Regular cardiac myocyte (primary cell): ENCODE measurements at places on chromosomes 5 and 9. TPM values are rescaled to one million over a fixed set of nuclear protein-coding genes. Genes with fewer than 3 reads are reported as not detected.

The NRARP gene
- total RNA-seq = 0.28 and 0.77 TPM in 2 replicates

The IL13 gene
- total RNA-seq = not detected in 2 replicates

The ZDHHC11 gene
- 0.77 and 1.7 TPM in 2 replicates for total RNA-seq

The F12 gene
- 0.58 TPM in 1 of 2 replicates, not detected in the other for total RNA-seq

The HAPLN1 gene
- 11.1 and 38.9 TPM in 2 replicates for total RNA-seq
